ENCODE measurements at places on chromosomes 6 and 20. TPM values are rescaled to one million over a fixed set of nuclear protein-coding genes. Genes with fewer than 3 reads are reported as not detected.

Gene PSORS1C1
- total RNA-seq, result not detected

Gene HLA-DRB5
- 3.7 TPM for total RNA-seq

Gene TRDN
- not detected for total RNA-seq

Gene PRL
- not detected for total RNA-seq

Gene ERVFRD-1
- total RNA-seq, result 0.08 TPM

Gene MUC21
- not detected for total RNA-seq

Gene ZBTB22
- 19.4 TPM for total RNA-seq

Gene PRKN
- 0.25 TPM for total RNA-seq

Gene COL9A3
- total RNA-seq, result not detected

Gene ADGRG6
- 0.29 TPM for total RNA-seq

Gene SLC22A23
- total RNA-seq, result 5.5 TPM

Gene F13A1
- not detected for total RNA-seq

Gene MUCL3
- not detected for total RNA-seq

Gene IL17A
- total RNA-seq, result not detected

Gene FLRT3
- not detected for total RNA-seq

Gene SLC22A1
- total RNA-seq, result 0.50 TPM

Gene SLC17A1
- not detected for total RNA-seq

Gene BMP5
- total RNA-seq, result not detected

Gene MCHR2
- not detected for total RNA-seq

Gene TRPC4AP
- total RNA-seq, result 47.2 TPM

Gene RIPOR2
- total RNA-seq, result 380 TPM

Gene C20orf173
- not detected for total RNA-seq

Gene UBE2V1
- 159 TPM for total RNA-seq

Gene WFDC10B
- total RNA-seq, result not detected

Gene BNIP5
- not detected for total RNA-seq

Gene BTNL2
- total RNA-seq, result not detected

Gene FOXS1
- total RNA-seq, result not detected

Gene MEP1A
- total RNA-seq, result not detected
